Keratinocyte (primary cell): ENCODE measurements at places on chromosomes 5 and 9. TPM values are rescaled to one million over a fixed set of nuclear protein-coding genes. Genes with fewer than 3 reads are reported as not detected.

- no peak for DNase-seq
These were observed 897.8 kb upstream of the ACO1 start for GRCh38 chr9:31486630-31487029.

DNA sequence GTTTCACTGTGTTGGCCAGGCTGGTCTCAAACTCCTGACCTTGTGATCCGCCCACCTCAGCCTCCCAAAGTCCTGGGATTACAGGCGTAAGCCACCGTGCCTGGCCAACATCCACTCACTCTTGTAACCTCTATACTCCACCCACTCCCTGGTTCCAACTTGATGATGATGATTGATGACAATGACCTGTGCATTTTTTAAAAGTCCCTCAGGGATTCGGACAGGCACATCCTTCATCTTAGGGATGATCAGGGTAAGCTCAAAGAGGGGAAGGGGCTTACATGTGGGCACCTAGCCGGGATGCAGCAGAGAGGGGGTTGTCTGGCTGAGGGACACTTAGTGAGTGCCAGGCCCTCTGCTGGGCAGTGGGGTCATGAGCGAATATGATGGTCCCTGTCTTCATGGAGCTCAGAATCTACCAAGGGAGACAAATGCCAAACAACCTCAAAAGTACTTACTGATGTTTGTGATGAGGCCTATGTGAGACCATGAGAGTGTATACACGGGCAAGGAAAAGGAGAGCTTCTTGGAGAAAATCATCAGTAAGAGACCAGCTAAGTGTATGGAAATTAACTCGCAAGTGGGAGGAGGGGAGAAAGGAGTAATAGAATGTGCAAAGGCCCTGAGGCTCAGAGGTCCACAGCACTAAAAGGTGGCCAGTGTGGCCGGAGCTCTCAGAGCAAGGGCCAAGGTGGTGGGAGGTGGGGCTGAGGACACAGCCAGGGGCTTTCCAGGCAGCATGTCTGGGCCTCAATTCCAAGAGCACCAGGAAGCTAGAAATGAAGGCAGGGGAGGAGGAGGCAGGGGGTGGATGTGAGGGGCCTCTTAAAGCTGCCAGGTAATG lies 27.4 kb downstream of the LHX2 start:
- DNase-seq = no peak

DNA sequence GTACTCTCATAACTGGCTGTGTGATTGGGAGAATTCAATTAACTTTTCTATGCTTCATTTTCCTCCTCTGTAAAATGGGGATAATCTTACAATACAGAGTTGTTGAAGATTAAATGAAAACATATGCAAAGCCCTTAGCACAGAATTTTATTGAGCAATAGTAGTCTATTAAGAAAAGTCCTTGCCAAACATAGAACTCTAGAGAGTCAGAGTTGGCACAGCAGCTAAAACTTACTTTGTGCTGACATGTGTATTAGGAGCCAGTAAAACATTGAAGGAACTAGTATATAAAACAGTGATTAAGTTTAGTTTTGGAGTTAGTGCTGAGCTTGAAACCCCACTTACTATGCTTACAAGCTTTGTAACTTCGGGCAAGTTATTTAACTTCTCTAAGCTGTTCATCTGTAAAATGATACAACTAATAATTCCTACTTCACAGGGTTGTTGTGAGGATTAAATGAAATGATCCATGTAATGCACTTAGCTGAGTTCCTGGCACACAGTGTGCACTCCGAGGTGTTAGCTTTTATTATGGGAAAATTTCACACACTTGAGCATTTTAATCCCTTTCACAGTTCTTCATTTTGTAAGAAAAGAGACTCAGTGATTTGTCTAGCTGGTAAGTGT lies 20.0 kb upstream of the GRIN3A start:
- DNase-seq = no peak

DNA sequence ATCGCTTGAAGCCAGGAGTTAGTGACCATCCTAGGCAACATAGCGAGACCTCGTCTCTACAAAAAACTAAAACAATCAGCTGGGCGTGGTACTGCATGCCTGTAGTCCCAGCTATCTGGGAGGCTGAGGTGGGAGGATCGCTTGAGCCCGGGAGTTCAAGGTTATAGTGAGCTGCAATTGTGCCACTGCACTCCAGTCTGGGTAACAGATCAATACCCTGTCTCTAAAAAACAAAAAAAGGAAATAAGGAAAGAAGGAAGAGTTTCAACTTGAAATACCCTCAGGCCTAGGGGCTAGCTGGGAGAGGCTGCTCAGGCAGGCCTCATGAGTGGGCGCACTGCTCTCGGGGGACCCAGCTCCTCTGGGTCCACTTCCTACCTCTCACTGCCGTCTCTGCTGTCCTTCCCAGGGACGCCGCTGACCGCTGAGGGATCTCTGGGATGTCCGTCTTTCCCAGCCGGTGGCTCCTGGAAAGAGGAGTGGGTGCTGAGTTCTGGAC lies 56.4 kb downstream of the PRRT1B start:
- no peak for DNase-seq

DNA sequence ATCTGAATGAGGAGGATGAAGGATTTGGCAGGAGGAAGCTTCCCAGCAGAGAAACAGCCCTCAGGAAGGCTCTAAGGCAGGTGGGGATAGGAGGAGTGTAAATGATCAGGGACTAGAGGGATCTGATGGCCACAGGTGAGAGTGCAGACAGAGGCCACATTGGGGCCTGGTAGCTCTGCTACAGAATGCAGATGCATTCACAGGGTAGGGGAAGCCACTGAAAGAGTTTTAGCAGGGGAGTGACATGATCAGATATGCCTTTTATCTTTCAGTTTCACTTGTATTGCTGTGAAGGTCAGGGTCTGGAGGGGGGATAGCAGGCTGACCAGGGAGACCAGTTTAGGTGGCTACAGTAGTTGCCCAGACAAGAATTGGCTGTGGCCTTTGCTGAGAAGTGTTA lies 3.0 kb downstream of the TXNDC15 start:
- DNase-seq = no peak

- DNase-seq = no peak
These were observed 943 bp downstream of the NOP16 start for GRCh38 chr5:176387384-176387925.

DNA sequence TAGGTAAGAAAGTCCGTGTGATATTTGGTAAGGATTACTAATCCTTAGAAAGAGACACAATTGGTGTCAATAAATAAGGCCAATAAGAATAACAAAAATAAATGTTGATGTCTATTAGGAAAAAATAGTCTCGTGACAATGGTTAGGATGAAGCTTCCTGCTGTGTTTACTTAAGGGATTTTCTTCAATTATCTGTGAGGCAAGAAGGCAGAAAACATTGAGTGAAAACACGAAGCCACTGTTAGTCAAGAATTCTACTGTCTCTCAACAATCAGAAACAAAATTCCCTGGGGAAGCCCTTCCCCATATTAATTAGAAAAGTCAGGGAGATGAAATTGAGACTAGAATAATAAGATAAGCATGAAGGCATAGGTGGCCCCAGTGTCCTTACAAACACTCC lies 149.0 kb downstream of the SYK start:
- DNase-seq = no peak

DNA sequence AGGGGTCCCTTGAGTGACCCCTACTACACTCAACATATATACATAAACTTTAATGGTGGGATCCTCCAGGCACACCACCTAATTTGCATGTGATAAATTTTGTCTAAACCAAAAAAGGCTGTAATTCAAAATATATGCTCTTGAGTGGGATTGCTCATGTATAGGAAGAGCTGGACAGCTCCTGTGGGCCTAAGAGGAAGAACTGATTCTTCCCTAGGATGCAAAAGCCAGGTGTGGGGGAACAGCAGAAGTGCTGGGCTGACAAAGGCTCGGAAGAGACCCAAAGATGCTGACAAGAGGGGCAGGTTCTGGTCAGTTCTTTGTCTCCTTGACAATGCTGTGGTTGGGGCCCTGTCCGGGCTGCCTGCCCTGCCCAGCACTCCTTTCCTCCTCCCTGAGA lies 43.9 kb downstream of the PCDH1 start:
- no peak for DNase-seq

DNA sequence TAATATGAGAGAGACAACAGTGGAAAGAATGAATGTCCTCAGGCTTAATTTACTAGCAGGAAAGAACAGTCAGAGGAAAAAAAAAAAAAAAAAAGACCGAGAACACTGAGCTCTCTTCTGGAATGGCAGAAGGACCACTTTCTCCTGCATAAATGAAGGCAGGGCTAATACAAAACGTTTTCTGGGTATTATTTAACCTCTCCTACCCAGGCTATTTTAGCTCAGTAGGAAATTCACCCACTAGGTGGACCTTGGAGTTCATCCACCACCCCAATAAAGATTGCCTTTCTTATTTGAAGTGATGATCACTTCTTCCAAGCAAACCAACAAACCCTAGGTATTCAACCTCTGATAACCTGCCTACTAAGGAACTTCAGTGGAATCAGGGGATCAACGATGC lies 3.7 kb downstream of the GLIS3 start:
- no peak for DNase-seq

GRCh38 chr5:81241961-81242648 lies 9.0 kb downstream of the CKMT2 start:
- DNase-seq = no peak

- no peak for DNase-seq
These were observed 336.1 kb upstream of the SLC30A5 start for GRCh38 chr5:68757626-68758212.

- no peak for DNase-seq
These were observed 277.6 kb upstream of the EFNA5 start for GRCh38 chr5:107948377-107948776.

GRCh38 chr5:31990701-31991110 lies 183.4 kb downstream of the GOLPH3 start:
- no peak for DNase-seq

- no peak for DNase-seq
These were observed 23.7 kb upstream of the CTNNAL1 start for GRCh38 chr9:109036744-109037680.

- DNase-seq = peak; percentile 32
These were observed 438 bp downstream of the SOX30 start for GRCh38 chr5:157651623-157652376.

DNA sequence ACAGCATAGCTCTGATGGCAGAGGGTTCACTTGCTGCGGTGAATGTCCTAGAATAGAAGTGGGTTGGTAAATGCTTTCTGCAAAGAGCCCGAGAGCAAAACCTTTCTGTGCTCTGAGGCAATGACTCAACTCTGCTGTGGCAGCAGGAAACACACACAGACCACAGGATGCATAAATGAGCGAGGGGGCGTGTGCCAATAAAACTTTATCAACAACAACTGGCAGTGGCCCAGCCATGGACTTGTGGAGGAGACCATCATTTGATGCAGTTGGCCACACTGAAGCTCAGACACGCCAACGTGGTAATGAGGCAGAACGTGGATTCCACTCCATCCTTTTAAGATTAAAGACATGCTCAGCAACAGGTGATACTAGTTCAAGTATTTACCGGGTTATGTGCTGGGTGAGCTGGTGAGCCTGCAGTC lies 6.8 kb downstream of the MRPL36 start:
- no peak for DNase-seq

GRCh38 chr5:171428809-171429542 lies 9.5 kb downstream of the FGF18 start:
- DNase-seq = no peak

GRCh38 chr5:168318240-168318639 lies 26.8 kb downstream of the WWC1 start:
- no peak for DNase-seq

DNA sequence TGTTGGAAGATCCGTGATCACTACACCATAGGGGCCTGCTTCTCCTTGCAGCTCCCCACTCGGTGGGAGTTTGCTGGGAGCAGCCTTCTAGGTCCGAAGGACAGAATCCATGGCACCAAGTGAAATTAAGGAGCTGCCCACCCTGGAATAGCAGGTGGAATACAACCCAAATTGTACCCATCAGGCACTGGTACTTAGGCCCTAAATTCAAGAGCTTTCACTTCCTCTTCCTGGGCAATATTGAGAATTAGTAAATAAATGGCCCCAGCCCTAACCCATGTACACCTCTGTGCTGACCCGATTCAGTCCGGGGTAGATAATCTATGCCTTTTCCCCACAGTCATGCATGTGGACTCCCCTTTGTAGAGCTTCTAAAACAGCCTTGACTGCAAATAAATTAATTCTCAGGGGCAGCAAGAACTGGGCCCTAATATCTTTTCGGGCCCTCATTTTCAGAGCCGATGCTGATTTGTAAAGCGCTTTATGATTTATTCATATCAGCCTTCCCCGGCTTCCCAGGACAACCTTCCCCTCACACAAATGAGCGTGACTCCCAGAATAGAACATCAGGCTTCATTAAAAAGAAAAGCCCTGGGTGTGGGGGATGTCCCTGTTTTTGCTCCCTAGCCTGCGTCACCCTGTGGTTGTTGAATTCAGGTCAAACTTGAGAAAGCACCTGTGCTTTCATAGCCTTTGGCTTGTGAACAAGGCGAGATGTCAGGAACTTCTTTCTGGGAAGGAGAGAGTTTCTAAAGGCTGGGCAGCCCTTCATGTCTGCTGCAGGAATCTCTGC lies 126.1 kb upstream of the TBC1D2 start:
- DNase-seq = no peak

DNA sequence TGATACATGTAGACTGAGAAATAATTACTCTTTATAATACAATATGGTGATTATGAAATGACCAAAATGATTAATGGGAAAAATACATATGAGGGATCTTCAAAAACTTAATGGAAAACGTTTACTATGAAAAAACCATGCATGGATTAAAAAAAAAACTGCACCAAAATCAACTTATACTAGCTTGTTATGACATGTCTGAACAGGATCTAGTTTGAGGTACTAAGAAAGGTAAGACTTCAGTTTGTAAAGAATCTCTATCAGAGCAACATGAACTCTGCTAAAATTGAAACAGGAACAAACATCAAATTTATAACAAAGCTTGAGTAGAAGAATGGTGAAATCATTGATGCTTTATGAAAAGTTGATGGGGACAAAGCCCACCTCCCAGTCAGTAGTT lies 178.0 kb downstream of the SLIT3 start:
- DNase-seq = no peak

GRCh38 chr9:132514011-132514744 lies 68.2 kb upstream of the BARHL1 start:
- no peak for DNase-seq

DNA sequence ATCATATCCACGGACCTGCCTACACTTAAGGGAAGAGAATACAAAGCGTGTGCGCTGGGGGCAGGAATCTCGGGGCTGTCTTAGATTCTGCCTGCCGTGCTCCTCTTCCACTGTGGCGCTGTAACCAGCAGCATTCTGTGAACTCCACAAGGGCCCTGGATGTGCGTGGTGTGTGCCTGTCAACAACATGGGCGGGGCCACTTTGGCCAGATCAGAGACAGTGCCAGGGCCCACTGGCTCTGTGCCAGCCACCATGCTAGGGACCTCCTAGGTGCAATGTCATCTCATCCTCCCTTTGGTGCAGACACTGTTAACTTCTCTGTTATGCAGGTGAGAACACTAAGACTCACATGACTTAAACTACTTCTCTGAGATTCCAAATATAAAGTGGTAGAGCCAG lies 113.7 kb downstream of the COL23A1 start:
- no peak for DNase-seq

GRCh38 chr9:135821733-135822373 lies 85.5 kb downstream of the CAMSAP1 start:
- no peak for DNase-seq

GRCh38 chr9:7520396-7520795 lies 279.2 kb downstream of the DMAC1 start:
- no peak for DNase-seq

Gene CXCL14
- 14.0 to 613 TPM (median 124 TPM) in 3 replicates for polyA plus RNA-seq

Gene ABO
- not detected in 3 replicates for polyA plus RNA-seq

Gene CD274
- 15.5 to 36.3 TPM (median 18.9 TPM) in 3 replicates for polyA plus RNA-seq

Gene BTNL3
- not detected in 3 replicates for polyA plus RNA-seq

Gene SPINK13
- not detected in 3 replicates for polyA plus RNA-seq

Gene CAMK4
- polyA plus RNA-seq = 0.30 to 1.0 TPM (median 0.45 TPM) in 3 replicates

Gene PLPPR1
- polyA plus RNA-seq = 0.03 TPM in 1 of 3 replicates, not detected in the others

Gene DOCK8
- polyA plus RNA-seq = 1.5 to 1.8 TPM (median 1.7 TPM) in 3 replicates

Gene RFESD
- polyA plus RNA-seq = 1.1 to 3.5 TPM (median 1.5 TPM) in 3 replicates

Gene PCDHA1
- polyA plus RNA-seq = 0.03 to 0.07 TPM (median 0.06 TPM) in 3 replicates

Gene FAM81B
- polyA plus RNA-seq = not detected in 3 replicates

Gene STPG3
- polyA plus RNA-seq = not detected in 3 replicates

Gene SHROOM1
- polyA plus RNA-seq = 0.25 to 0.73 TPM (median 0.58 TPM) in 3 replicates
